ENCODE measurements at places on chromosomes 2 and 18.

DNA sequence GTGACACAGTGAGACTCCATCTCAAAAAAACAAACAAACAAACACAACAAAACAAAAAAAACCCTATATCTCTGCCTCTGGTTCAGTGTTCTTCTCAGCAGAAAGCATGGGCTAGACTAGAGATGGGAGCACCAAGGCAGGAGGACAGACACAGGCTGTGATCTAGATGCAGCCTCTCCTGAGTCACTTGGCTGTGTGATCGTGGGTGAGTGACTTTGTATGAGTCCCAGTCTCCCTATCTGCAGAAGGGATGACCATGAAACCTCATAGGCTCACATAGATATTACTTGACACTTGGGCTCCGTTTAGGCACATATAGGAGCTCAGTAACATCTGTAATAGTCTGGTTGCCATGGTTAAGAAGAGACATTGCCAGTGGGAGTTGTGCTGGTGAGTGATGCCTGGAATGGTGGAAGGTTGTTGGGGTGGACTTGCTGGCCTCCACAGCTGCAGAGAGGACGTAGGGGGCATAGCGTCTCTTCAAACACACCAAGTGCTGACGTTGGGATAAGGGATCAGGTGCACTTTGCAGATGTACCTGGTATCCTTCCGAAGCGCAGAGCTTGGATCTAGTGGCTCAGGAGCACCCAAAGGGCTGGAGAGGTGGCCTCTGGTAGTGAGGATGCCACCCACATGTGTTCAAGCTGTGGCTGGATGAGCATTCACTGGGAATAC is 318.9 kb upstream of the HS6ST1 start:
- no peak for DNase-seq

- DNase-seq: no peak
Observed at GRCh38 chr2:64711252-64711800, 57.6 kb upstream of the SERTAD2 start.

DNA sequence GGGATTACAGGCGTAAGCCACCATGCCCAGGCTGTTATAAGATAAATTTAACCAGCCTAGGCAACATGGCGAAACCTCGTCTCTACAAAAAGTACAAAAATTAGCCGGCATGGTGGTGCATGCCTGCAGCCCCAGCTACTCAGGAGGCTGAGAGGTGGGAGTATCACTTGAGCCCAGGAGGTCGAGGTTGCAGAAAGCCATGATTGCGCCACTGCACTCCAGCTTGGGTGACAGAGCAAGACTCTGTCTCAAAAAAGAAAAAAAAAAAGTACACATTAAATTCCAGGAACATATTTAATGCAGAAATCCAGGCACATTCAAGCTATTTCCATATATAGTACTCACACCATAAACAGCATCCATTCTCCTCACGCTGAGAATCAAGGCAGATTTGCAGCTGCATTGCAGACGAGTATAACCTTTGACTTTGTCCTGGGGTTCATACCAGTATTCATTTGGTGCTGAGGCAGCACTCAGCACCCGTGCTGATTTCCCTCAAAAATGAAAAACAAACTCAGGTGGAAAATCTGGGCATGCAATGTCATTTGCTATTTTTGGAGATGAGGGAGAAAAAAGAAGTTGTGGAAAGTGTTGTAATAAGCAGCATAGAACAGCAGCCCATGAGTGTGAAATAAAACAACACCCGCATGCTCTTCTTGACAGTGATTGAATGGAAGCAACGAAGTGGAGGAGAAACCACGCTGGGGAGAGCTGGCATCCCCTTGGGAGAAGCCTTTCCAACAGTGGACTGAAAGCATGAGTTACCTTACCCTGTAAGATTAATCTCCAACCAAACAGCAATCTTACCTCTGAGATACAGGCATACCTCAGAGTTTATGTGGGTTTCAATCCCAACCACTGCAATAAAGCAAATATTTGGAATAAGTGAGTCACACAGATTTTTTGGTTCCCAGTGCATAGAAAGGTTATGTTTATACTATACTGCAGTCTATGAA is 46.8 kb upstream of the ANXA4 start:
- DNase-seq: no peak

- DNase-seq: peak; percentile 2
Observed at GRCh38 chr2:159971365-159972152, 90.9 kb downstream of the PLA2R1 start.

DNA sequence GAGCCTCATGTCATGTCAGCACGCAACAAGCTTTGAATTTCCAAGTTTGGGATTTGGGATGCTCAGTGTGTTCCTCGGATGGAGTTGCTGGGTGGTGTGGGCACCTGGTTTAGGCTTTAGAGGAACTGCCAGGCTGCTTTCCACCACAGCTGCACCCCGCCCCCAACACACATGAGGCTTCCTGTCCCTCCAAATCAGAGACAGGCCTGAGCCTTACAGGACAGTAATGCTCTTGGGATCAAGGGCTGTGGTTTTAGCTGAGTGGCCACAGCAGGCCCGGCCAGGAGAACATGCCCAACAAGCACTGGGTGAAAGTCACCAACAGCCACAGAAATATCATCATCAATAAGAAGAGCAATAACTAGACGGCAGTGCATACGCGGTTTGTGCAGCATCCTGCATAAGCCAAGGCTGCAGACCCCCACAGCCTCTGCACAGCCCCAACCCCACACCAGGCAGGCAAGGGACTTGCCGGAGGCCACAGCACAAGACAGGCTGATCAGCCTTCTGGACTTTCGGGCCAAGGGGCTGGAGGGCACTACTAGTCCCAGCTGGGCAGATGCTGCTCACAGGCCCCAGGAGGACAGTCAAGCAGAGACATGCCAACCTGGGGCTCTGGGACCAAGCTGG is 29.7 kb upstream of the GPC1 start:
- DNase-seq: no peak
